Stimulated activated CD4-positive, alpha-beta T cell treated with anti-CD3 and anti-CD28 coated beads, TNF-alpha, amount 100 ng/mL, for 24 hours (primary cell): ENCODE measurements at places on chromosomes 1 and 21.

GRCh38 chr1:97906567-97907241 lies 14.1 kb downstream of the DPYD start:
- DNase-seq, result no peak

- DNase-seq, result no peak
Observed at GRCh38 chr1:154969860-154970452, 591 bp downstream of the SHC1 start.

DNA sequence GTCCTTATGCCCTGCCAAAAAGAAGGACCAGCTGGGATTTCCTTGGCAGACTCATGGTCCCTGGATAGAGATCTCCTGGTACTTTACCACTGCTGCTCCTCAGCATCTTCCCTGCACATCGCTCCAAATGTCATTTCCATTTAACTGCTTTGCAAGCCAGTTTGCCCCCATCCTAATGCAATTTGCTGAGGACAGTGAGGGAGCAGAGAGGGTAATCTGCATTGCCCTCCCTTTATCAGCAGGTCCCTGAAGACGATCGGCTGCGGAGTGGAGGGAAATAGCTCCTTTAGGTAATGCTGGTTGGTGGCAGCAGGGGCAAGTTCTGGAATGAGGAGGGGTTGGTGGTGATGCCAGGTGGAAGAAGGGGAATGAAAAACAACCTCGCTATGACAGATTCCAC lies 2.7 kb downstream of the PLXNA2 start:
- DNase-seq, result no peak

DNA sequence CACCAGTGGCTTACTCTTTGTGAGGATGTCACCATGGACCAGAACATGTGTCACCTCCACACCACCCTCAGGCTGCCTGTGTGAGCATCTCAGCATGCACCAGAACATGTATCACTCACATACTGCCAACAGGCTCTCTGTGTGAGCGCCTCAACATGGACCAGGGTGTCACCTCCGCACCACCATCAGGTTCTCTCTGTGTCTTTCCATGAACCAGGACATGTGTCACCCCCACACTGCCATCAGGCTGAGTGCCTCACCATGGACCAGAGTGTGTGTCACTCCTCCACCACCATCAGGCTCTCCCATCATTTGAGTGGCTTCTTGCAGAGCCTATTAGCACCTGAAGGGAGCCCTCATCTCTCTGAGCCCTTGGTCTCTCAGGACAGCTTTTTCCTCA lies 125.2 kb downstream of the ZNF648 start:
- DNase-seq, result no peak

DNA sequence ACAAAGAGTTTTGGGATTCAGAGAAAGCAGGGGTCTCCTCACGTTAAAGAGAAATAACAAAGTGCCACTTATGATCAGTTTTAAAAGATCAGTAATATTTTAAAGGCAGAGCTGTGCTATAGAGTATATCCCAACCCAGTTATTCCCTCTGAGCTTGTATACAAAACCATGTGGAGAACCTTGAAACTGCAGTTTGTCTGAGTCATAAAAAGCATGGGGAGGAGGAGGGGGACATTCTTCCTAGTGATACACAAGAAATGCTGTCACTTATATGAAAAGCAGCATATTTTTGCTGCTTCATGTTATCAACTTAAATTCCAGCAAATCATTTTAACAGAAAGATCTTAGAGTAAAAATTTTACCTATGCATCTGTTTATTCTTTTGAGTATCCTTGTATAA lies 244.5 kb downstream of the GPR52 start:
- DNase-seq, result no peak

GRCh38 chr1:88791192-88791591 lies 100.2 kb downstream of the GTF2B start:
- no peak for DNase-seq

GRCh38 chr1:245485996-245486395 lies 331.2 kb downstream of the KIF26B start:
- no peak for DNase-seq

DNA sequence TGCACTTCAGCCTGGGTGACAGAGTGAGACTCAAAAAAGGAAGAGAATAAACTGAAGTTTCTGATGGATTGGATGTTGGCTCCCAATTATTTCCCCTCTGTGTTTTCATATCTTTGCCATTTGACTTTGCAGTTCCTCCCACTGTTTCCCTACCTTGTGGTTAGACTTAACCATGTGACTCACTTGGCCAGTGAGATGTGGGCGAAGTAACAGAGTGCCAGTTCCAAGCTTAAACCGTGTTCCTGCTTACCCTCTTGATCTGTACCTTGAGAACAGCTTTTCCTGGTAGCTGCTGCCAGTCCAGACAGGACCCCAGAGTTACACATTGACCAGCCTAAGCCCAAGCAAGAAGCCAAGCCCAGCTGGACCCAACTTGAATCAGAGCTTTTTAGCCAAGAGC lies 323.4 kb downstream of the LTN1 start:
- no peak for DNase-seq

- DNase-seq, result no peak
Observed at GRCh38 chr1:110384581-110385321, 6.1 kb downstream of the SLC16A4 start.

DNA sequence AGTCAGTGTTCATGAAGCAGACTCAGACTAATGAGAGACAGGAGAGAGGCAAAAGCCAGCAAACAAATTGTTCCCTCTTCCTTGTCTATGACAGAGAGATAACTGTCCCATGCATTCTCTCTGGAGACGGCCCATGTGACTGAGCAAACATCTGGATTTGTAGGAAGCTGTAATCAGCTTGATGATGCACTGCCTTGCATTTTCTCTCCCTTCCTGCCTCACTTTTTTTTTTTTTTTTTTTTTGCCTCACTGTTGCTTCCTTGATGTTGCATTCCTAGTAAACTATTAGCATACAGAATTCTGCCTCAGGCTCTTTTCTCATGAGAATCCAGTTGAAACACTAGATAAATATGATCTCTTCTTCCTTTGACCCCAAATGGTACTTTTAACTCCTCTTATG lies 134.5 kb downstream of the HHIPL2 start:
- no peak for DNase-seq

DNA sequence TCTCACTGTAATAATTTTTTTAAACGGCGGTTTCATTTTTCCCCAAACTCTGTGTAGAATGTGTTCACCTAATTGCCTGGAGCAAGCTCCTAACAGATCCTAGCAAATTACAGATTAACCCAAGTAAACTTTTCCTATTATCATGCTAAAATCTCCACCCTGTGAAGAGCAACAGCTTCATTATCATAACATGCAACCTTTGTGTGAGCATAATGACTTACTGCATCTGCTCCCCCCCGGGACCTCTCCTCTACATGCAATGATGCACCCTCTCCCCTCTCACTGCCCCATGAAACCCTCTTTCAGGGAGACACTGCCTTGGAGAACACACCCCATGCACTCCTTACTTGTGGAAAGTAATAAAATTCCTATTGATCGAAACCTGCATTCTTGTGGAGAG lies 717.0 kb upstream of the TMPRSS15 start:
- DNase-seq, result no peak

- no peak for DNase-seq
Observed at GRCh38 chr1:16924919-16925477, 3.3 kb downstream of the CROCC start.

DNA sequence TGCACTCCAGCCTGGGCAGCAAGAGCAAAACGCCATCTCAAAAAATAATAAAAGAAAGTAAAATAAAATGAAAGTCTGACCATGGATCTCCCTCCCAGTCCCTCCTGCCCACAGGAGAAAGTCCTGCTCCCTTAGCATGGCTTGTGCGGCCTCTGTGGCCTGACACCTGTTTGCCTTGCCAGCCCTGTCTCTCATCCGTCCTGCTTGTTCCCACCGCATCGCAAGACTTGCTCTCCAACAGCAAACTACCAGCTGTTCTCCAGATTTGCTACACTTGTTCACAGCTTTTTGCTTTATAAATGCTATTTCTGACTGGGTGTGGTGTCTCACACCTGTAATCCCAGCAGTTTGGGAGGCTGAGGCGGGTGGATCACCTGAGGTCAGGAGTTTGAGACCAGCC lies 2.7 kb downstream of the ETV3L start:
- no peak for DNase-seq

DNA sequence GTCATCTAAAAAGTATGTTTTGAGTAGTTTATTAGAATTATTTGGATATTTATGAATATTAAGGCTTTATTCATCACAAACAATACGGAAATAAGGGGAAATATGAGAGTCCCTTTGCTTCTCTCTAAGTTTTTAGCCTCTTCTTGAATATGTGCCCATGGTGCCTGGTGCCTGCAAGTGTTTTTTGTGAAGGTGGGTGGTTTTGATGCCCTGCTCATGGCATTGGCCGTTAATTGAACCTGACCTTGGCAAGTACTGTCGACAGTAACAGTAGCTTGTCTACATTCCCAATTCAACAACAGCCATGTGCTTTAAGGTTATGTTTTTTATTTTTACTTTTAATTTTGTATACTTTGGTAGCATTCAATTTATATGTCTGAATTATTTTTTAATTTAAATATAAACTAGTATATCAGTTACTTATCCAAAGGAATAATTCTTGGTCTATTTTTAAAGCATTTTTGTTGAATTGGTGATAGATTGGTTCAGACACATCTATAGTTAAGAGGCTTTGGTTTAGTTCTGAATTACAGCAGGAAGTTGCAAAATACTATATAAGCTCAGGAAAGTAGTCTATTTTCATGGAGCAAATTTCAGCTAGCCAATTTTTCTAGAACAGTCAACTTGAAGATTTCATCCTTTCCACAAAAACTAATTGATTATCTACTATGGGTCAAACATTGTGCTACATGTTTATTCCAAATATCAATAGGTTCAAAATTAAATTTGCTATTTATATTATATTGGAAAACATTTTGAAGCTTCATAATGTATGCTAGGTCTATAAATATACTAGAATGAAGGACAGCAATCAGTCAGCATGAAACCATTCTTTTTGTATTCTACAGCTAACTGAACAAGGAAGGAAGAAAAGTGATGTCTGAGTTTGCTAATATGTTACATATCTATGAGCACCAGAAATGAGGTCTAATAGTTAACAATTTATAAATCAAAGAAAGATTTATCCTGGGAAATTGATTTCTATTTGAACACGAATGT lies 184.4 kb downstream of the MRPL39 start:
- no peak for DNase-seq

DNA sequence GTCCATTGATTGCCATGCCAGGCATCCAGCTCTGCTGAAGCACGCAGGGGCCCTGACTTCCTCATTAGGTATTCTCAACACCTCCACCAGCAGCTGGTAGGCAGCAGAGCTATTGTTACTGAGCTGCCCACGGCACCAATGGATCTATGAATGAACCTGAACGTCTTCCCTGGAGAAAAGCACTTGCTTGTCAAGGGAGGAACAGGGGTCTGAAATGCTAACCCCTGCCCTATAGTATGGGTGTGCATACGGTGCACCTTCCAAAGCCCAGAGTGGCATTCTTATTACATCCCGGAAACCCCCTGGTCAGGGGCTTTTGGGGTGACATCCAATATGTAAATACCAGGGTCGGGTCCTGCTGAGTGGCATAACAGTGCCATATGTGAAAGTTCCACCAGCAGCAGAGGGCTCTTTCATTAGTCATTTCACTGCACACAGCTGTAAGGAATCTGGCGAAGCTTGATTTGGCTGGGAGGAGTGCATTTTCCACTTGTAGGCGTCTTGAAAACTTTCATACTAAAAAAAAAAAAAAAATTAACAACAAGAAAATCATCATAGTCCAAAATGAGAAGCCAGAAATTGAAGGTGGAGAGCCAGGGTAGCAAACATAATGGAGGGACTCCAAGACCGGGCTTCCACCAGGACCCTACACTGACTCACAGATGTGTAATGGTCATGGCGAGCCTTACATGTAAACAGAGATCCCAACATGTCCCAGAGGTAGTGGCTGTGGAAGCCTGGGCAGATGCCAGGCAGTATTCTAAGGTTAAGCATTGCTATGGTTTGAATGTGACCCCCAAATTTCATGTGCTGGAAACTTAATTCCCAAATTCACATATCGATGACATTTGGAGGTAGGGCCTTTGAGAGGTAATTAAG lies 58.8 kb upstream of the PRDX6 start:
- DNase-seq, result no peak

- no peak for DNase-seq
Observed at GRCh38 chr1:231869364-231869763, 242.8 kb downstream of the DISC1 start.

DNA sequence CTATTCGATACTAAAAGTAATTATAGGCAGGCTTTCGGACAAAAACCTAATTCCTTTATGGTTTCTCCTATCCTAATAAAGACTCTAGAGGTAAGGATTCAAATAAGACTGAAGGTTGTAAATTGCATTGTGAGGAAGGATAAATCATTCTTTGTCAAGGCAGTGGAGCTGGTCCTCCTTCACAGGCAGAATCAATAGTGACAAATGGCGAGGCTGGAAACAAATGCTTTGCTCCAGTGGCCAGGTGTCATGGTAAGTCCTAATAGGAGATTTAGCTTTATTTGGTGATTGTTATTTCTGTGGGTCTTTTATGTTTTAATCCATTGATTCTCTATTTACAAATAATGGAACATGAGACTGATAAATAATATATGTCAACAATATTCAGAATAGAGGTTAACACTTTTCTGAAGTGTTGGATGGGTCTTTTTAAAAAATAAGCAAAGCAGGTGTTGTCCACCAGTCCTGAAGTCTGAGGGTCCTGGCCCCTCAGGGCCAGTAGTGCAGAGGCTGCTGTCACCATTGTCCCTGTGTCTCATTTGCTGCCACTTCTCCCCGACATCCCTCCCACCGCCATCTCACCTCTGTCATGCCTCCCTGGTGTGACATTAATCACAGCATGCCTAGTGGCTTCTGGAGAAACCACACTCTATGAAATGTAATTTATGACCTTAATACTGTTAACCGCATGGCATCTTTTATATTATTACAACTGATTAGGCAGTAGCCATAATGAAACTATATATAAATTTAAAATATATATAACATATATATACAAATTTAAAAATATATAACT lies 120.9 kb upstream of the MAGI3 start:
- no peak for DNase-seq

DNA sequence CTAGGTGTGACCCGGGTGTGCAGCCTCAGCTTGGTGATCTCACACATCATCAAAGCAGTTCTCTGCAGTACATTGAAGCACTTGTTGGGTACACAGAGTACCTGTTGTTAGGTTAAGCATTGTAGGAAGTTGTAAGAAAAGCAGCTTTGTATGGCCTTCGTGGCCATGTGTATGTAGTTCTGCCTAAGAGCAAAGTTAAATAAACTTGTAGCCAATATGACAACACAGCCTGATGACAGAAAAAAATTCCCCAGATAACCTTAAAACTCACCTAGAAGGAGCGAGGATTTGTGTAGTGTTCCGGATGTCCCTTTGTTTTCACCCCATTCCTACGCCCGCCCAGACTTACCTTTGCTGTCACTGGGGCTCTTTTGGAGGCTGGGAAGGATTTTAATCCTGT lies 48.0 kb downstream of the DISC1 start:
- no peak for DNase-seq
